ENCODE measurements at places on chromosomes 4 and X. TPM values are rescaled to one million over a fixed set of nuclear protein-coding genes. Genes with fewer than 3 reads are reported as not detected.

The MTMR8 gene
- 5.1 TPM for total RNA-seq

The BRS3 gene
- not detected for total RNA-seq

The ARSJ gene
- total RNA-seq = not detected

The DAPP1 gene
- 51.4 TPM for total RNA-seq

The UGT2B17 gene
- not detected for total RNA-seq

The F8A2 gene
- total RNA-seq = not detected

The TMEM255A gene
- total RNA-seq = not detected

The RHOXF1 gene
- total RNA-seq = 0.29 TPM

The IL9R gene
- 33.2 TPM for total RNA-seq

The AKAP14 gene
- total RNA-seq = not detected

The C1GALT1C1 gene
- total RNA-seq = 34.2 TPM

The TMEM185A gene
- 31.7 TPM for total RNA-seq

The DDIT4L gene
- 2.4 TPM for total RNA-seq

The POU3F4 gene
- total RNA-seq = not detected

The CSAG1 gene
- total RNA-seq = not detected

The TCP11X2 gene
- total RNA-seq = not detected

The BCORL1 gene
- total RNA-seq = 6.1 TPM

The PNMA5 gene
- 0.37 TPM for total RNA-seq

The VCX gene
- total RNA-seq = not detected

The CITED1 gene
- total RNA-seq = not detected

The S100P gene
- total RNA-seq = 18.8 TPM

The CLTRN gene
- not detected for total RNA-seq

The TSPYL2 gene
- 21.0 TPM for total RNA-seq

The TMEM31 gene
- total RNA-seq = not detected

The SGCB gene
- total RNA-seq = 16.3 TPM

The BCLAF3 gene
- 7.7 TPM for total RNA-seq

The DNAAF6 gene
- not detected for total RNA-seq

The ENPP6 gene
- total RNA-seq = 5.5 TPM

The VEGFC gene
- not detected for total RNA-seq

The ANKRD37 gene
- total RNA-seq = 10.1 TPM

The PAGE4 gene
- total RNA-seq = not detected

The VMA21 gene
- total RNA-seq = 36.1 TPM

The CHST7 gene
- 7.0 TPM for total RNA-seq

The GLOD5 gene
- not detected for total RNA-seq

The XAGE2 gene
- not detected for total RNA-seq

The TDO2 gene
- not detected for total RNA-seq

The PIR gene
- 10.7 TPM for total RNA-seq

The HSFX3 gene
- total RNA-seq = not detected

The USP26 gene
- not detected for total RNA-seq

The LGI2 gene
- total RNA-seq = not detected

The RELL1 gene
- total RNA-seq = 39.8 TPM

The DRP2 gene
- total RNA-seq = 0.69 TPM

The NMU gene
- not detected for total RNA-seq

The PPP2R2C gene
- total RNA-seq = not detected

The SLC25A5 gene
- total RNA-seq = 335 TPM

The PRAF2 gene
- total RNA-seq = 22.2 TPM

The PWWP3B gene
- not detected for total RNA-seq

The BDH2 gene
- total RNA-seq = 12.3 TPM

The IL13RA2 gene
- not detected for total RNA-seq

The TRPC3 gene
- 1.1 TPM for total RNA-seq

The PCDH10 gene
- not detected for total RNA-seq

The ITGB1BP2 gene
- 5.3 TPM for total RNA-seq

The GCNA gene
- total RNA-seq = 5.7 TPM

The F11 gene
- not detected for total RNA-seq
